T-helper 17 cell (primary cell): ENCODE measurements at places on chromosomes 1 and 21.

- H3K4me3 ChIP-seq: no peak overlapping the region
- peaks cover 2% of the 10 kb centered on the region for H3K36me3 ChIP-seq
- H3K27me3 ChIP-seq: peaks cover 11% of the 10 kb centered on the region
- no peaks in the 10 kb centered on the region for H3K4me1 ChIP-seq
- DNase-seq: no peak
- no peak overlapping the region for H3K27ac ChIP-seq
Observed at GRCh38 chr1:162305969-162306368, 70.7 kb downstream of the SPATA46 start.

DNA sequence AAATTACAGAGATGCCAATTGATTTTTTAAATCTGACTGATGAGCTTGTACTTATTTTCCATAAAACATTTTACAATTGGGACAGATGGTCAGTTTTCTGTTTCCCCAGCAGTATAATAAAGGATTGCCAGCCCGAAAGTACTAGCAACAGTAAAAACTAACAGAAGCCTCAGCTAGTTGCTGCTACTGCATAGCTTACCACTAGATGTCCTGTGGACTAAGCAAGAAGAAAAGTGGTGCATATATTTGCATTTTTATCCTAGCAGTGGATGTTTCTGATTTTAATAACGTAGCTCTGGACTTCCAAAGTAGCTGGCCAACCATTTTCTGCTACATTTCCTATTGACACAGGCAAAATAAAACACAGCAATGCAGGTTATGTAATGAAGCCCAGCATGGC, 241.5 kb downstream of the BARHL2 start:
- no peak overlapping the region for H3K27ac ChIP-seq
- no peaks in the 10 kb centered on the region for H3K4me1 ChIP-seq
- no peaks in the 10 kb centered on the region for H3K27me3 ChIP-seq
- no peak overlapping the region for H3K4me3 ChIP-seq

DNA sequence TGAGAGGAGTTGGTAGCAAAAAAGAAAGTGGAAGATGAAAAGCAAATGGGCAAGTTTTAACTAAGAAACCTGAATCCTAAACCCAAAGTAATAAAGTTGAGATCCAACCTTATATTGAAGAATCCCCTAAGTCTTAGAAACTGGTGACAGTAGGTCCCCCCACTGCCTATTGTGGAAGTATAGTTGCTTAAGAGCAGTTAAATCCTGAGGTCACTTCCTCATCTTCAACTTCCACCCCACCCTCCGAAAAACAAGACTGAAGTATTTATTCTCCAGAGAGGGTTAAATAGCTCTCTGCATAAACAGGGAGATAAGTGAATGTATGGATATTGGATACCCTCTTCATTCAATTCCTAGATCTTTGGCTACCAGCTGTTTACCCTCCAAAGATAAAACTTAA, 3.3 kb upstream of the DSTYK start:
- peaks cover 9% of the 10 kb centered on the region for H3K27me3 ChIP-seq
- H3K36me3 ChIP-seq: peaks cover 2% of the 10 kb centered on the region
- H3K4me3 ChIP-seq: no peak overlapping the region
- no peak for DNase-seq
- H3K4me1 ChIP-seq: peaks cover 17% of the 10 kb centered on the region

- peaks cover 2% of the 10 kb centered on the region for H3K36me3 ChIP-seq
- peak; percentile 87 for DNase-seq
- peak overlapping the region; percentile 41 for H3K4me3 ChIP-seq
- H3K27ac ChIP-seq: peak overlapping the region; percentile 87
- peaks cover 7% of the 10 kb centered on the region for H3K27me3 ChIP-seq
Observed at GRCh38 chr1:226827968-226828513, 42.4 kb upstream of the PSEN2 start.

DNA sequence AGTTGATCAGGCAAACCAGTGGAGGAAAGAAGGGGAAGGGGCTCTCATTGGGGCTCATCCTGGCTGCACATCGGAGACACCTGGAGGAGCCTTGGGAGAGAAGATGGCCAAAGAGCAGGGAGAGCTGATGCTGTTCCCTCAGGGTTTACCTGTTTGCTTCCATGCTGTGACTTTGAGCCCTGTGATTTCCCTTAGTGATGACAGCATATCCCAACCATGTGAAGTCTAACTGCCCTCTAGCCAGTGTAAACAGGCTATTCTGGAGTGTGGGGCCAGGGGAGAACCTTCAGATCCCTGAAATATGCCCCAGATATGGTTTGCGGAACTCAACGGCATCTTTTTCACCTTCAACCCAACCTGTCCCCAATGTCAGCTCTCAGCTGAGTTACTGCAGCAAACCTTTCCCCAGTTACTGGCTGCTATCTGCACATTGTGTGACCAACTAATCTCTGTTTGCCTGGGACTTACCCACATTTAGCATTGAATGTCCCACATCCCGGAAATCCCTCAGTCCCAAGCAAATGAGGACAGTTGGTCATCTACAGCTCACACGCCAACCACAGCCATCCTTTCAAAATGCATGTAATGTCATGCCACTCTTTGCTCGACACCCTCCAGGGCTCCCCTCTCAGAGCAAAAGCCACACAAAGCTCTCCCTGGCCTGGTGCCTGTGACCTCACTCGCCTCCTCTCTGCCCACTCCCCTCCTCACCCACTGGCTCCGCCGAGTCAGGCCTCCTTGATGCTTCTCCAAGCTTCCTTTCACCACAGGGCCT, 242.3 kb downstream of the KCNJ6 start:
- H3K36me3 ChIP-seq: peaks cover 9% of the 10 kb centered on the region
- no peak for DNase-seq
- H3K27ac ChIP-seq: no peak overlapping the region
- H3K4me1 ChIP-seq: peaks cover 3% of the 10 kb centered on the region

DNA sequence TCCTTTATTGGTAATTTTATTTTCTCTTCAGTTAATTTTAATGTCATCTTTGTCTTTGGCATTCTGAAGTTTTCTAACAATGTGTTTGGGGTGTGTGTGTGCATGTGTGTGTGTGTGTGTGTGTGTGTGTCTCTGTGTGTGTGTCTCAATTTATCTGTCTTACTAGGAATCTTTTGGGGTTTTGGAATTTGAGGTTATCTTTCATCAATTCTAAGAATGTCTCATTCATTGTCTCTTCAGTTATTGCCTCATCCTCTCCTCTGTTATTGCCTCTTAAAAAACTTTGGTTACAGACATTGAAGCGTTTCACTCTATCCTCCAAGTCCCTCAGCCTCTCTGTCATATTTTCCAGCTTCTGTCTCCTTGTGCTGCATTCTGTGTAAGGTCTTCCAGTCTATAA, 18.1 kb upstream of the SAMD13 start:
- peaks cover 4% of the 10 kb centered on the region for H3K4me1 ChIP-seq
- H3K27me3 ChIP-seq: peaks cover 12% of the 10 kb centered on the region
- peaks cover 2% of the 10 kb centered on the region for H3K36me3 ChIP-seq
- H3K27ac ChIP-seq: no peak overlapping the region
- no peak overlapping the region for H3K4me3 ChIP-seq
- DNase-seq: no peak

DNA sequence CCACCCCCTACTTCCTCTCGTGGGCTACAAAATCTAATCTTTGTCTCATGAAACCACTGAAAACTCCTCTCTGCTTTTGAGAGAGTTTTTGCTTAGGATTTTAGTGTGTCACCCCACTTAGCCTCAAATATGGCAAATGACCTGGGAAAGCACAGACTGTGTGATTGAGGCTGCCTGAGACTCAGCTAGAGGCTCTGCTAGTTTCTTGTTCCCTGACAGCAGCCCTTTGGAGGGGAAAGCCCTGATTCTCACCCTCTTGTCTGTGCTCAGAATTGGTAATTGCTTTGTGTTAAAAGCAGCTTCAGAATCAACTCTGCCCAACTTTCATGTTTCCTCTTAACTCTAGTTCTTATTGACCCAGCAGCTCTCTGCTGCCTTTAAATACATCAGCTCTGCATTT, 85.6 kb upstream of the ZP4 start:
- no peak overlapping the region for H3K27ac ChIP-seq
- DNase-seq: no peak
- no peaks in the 10 kb centered on the region for H3K4me1 ChIP-seq
- no peaks in the 10 kb centered on the region for H3K36me3 ChIP-seq
- H3K4me3 ChIP-seq: no peak overlapping the region

DNA sequence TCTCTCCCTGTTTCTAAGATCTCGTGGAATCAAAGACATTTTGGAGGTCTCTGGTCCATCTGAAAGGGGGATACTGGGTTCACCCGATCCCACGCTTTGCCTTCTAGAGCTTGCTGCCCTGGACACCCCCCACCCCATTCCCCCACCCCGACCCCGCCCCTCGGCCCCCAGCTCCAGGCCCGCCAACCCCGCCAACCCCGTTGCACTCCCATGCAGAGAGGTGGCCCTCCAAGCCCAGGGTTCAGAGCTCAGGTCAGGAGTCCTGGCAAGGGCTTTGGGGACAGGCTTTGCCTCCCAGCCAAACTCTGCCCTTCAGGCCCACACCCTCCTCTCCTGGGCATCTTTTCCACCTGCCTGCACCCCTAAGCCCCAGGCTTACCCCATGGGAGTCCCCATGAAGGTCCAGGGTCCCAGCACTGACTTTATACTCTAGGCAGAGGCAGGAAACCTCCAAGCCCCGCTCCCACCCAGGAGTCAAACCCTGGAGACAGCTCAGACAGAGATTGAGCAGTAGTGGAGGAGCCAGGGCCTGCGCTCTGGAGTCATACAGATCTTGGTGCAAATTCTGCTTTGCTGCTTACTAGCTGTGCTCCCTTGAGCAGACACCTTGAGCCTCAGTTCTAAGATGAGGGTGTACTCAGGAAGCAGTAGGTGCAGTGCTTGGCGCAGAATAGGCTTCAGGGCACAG, 155.9 kb downstream of the FOXD2 start:
- H3K4me1 ChIP-seq: no peaks in the 10 kb centered on the region
- H3K36me3 ChIP-seq: no peaks in the 10 kb centered on the region
- H3K4me3 ChIP-seq: no peak overlapping the region
- peaks cover 39% of the 10 kb centered on the region for H3K27me3 ChIP-seq
- DNase-seq: no peak
- H3K27ac ChIP-seq: no peak overlapping the region

DNA sequence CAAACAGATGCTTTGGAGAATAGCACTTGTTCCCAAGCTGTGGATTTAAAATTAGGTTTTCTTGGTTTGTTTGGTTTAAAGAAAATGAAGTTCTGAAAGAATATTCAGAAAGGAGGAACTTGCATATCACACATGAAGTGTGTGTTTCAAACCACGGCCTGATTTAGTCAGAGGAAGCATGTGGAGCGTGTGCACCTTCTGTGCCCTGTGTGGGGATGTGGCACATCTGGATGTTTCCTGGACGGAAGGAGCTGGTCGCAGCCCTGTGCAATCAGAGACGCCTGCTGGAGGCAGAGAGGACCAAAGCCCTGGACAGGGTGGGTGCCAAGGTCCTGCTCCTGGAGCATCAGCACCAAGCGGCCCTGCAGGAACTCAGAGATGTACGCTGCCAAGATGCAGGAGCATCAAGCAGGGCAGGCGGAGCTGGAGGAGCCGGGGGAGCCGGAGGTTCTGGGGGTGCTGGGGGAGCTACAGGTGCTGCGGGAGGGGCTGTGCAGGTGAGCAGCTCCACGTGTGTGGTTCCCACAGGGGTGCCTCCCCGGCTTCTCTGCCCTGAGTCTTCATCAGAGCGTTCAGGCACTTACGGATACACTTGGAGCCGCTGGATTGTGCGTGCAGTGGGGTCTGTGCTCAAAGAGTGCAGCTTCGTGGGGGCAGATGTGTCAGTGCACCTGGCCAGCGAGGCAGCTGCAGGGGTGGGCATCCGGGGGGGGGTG, 45.7 kb downstream of the PCNT start:
- no peak for DNase-seq
- peak overlapping the region; percentile 88 for H3K27ac ChIP-seq
- H3K4me3 ChIP-seq: no peak overlapping the region
